ENCODE measurements at places on chromosomes 3 and 15.

DNA sequence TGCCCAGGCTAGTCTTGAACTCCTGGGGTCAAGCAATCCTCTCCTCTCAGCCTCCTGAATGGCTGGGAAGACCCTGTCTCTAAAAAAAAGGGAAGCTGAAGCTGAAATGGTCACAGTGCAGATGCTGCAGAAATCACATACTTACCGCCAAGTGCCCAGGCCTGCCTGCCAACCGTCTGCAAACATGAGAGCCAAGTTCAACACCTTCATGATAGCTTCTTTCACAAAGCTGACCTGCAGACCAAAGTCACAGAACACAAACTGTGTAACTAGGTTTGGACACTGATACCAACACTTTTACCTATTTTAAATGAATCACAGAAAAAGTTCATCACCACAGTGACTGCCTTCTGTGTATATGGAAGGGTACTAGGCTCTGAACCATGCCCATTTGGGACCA lies 22.8 kb upstream of the CYFIP1 start:
- DNase-seq: peak; percentile 19

DNA sequence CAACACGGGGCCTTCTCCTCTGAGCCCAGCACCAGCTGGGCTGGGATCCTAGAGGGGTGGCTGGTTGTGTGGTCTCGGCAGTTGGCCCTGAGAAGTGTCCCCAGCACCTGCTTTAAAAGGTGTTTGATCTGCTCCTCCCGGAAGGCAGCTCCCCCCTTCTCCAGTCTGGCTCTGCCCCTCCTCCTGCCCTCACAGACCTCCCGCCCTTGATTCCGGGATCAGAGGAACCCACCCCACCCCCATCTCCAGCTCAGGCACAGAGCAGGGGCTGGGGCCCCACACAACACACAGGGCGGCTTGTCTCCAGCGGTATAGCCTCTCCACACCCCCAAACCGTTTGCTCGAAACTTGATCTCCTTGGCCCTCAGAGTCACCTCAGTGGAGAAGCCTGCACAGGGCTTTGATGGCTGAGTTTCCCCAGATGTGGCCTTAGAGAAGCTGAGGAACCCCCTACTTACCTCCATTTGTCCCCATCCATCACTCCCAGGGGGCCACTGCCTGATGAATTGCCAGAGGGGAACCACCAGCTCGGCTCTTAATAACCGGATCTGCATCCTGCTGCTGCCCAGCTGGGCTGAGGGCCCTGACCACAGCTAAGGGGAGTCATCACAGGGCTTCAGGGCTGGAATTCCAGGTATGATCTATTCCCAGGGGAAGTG lies 6.4 kb upstream of the STRA6 start:
- DNase-seq: no peak

GRCh38 chr3:45204136-45204535 lies 22.0 kb downstream of the TMEM158 start:
- DNase-seq: no peak

- DNase-seq: peak; percentile 47
Measured at GRCh38 chr15:66860844-66861243, 158.8 kb downstream of the SMAD6 start.

DNA sequence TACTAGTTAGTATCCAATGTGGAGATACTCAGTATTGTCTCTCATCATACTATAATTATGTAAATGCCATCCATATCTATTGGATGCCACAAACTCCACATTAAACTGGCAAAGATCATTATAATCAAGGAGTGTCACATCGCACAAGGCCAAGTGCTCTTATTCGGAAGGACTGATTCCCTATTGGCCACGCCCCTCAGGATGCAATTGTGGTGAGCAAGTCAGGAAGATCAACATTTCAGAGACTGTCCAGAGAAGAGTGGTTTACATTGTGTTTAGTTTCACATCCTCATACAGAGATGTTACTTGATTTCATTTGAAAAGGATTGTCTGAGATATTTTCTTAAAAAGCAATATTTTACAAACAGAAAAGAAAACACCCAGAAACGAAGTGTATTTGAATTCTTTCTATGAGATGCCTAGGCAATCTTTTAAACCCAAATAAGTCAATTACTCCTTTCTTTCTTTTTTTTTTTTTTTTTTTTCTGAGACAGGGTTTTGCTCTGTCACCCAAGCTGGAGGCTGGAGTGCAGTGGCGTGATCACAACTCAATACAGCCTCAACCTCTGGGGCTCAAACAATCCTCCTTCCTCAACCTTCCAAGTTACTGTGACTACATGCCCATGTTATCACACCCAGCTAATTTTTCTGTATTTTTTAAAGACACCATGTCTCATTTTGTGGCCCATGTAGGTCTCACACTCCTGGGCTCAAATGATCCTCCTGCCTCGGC lies 369.1 kb downstream of the RBMS3 start:
- no peak for DNase-seq

DNA sequence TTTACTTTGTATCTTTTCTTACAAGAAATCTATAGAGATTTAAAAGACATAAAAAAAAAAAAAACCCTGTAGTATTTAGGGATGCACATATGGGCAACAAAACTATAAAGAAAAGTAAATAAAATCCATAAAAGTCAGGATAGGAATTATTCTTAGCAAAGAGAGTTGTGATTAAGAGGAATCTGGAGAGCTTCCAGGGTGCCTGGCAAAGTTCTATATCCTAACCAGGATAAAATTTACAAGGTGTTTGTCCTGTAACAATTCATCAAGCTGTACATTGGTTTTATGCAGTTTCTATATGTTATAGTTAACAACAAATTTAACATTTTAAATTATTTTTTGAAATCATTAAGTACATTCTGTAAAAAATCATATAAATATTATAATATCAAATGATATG lies 7.9 kb downstream of the SECISBP2L start:
- DNase-seq: no peak

DNA sequence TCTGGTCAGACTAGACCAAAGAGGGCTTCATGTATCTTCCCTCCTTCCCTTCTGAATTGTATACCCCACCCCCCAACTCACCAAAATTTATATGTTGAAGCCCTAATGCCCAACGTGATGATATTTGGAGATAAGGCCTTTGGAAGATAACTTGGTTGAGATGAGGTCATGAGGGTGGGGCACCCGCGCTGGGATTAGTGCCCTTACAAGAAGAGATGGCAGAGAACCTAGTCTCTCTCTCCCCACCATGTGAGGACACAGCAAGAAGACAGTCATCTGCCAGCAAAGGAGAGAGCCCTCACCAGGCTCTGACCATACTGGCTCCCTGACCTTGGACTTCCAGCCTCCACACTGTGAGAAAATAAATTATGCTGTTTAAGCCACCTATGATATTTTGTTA lies 13.5 kb downstream of the PLCD1 start:
- no peak for DNase-seq

DNA sequence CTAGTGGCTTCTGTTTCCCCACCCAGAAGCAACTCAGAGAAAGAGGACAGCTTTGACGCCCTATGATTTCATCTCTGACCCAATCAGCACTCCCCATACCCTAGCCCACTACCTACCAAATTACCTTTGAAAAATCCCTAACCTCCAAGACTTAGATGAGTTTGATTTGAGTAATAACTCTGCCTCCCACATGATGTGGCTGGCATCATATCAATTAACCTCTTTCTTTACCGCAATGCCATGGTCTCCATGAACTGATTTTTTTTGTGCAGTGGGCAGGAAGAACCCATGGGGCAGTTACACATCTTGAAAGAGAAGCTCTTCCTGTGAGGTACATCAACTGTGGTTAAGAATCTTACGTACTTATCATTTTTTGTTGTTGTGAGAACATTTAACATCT lies 25.5 kb upstream of the APOD start:
- no peak for DNase-seq

- no peak for DNase-seq
Measured at GRCh38 chr3:69052472-69052898, 352 bp upstream of the TMF1 start.

- DNase-seq: peak; percentile 45
Measured at GRCh38 chr3:36380221-36381031, at the start of gene STAC. TSS of gene STAC (plus strand) at chr3:36380504. CDS start at chr3:36380644, 140 bp downstream.

DNA sequence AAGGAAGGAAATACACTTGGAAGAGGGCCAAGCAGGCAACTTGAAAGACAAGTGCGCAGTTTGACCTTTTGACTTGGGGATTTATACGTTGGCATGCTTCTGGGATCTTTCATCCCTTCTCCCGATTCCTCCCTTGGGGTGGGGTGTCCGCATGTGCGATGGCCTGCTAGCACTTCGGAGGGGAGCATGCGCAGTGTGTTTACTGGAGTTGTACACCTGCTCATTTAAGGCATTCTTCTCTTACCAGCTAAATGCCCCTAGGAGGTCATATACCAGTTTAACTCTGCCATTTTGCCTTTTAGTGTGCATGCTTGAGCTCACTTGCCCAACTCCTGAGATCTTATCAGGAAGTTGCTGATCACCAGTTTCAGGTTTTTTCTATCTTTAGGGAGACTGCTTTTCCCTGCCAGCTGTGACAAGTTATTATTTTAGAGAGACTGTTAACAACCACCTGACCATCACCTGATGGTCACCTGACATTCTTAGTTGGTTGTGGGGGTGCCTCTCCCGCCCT lies 63.5 kb downstream of the BFSP2 start:
- DNase-seq: no peak

DNA sequence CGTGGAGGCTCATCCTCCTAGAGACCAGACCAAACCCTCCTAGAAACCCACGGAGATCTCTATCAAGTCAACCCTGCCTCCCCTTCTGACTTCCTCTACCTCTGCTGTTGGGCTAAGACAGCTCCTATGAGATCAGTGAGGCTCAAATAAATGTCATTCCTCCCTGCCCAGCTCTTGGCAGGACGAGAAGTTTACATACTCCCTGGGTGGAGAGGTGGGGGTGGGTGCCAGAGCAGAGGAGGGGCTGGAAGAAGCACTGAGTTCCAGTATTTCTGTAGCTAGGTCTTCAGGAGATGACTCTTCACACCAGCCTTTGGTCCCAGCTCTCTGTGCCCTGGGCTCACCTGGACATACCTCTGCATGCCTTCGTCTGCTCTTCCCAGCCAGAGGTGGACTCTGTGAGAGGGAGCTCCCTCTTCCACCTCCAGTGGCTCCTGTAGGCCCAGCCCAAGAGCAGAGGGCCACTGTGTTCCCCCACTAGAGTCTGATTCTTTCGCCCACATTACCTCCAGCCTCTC lies 42.4 kb upstream of the TLE3 start:
- DNase-seq: no peak

DNA sequence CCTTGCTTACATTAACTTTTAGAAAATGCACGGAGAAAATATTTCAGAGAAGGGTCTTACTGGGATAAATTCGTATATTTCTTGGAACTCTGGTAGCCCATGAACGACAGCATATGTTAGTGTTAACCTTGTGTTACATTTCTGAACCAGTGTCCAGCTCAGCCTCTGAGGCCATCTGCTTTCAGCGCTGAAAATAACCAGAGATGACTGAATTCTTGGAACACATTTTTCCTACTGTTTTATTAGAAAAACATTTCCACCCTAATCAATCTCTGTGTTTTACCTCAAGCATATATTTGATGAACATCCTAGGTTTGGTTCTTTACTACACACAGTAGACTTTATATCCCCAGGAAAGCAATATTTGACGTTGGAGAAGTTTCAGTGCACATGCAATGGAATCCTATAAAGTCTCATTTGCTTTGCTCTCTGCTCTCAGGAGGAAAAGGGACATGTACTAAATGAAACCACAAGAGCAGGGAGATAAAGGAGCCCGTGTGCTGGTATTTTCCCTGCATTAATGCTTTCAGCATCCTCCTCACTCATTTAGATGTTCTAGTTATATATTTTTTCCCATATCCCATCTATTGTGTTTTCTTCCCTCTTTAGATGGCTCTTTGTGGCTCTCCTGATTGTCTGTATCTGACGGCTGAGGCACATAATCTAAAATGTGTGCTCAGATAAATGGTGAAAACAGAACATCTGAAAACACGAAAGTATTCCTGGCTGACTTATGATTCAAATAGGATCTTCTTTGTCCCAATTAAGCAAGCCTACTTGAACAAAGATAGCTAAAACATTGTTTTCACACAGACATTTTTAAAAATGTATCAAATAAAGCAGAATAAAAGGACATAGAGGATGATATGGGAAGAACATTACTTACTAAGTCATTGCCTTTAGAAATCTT lies 151.7 kb upstream of the KCNMB2 start:
- no peak for DNase-seq

DNA sequence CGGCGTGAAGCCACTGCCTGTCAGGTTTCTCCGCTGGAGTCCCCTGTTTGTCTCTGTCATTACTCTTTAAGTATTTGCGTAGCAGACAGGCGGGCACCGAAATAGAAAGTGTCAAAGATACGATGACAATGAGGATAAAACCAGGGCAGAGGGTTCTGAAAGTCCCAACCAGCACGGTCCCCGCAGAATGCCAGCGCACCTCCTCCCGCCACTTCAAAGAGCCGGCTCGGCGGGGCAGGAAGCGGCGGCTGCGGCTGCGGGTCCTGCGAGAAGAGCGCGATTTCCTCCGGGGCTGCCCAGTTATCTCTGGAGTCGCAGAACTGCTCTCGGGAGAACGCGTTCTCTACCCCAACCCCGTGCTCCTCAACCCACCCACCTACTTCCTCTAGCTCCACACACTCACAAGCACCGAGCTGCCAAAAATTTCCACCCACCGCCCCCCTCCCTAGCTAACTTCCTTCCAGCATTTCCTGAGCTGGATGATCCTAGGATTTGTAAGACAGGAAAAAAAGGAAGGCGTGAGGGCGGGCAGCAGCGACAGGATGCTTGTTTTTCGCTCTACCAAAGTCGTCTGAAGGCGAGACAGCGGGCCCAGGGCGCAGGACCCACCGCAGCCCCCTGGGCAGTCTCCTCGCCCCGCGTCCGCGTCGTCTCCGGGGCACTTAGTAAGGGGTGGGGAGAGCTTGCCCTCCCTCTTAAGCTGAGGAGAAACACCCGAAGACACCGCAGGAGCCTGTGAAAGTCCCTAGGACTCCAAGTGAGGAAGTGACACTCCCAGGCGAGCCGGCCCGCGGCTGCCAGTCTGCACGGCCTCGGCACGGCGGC lies at the start of gene ARHGAP31:
ARHGAP31 (plus strand) TSS at position 513 of the 825 bp plus-strand sequence. CDS start 522 bp downstream, outside the sequence.
- no peak for DNase-seq

DNA sequence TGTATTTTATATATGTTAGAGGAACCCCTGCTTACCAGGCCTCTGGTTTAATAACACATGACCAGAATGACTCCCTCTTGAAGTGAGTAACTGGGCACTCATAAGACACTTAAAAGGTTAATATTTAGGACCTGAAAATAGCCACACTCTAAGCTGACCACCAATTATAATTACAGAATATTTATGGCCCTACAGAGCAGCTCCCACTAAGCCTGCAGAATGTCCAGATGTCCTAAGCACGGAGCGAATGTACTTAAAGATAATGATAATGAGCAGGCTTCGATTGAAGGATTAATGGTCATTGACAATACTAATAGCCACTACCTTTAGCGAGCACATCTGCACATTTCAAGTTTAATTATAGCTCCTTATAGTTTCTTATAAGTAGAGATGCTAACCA lies 22.8 kb upstream of the KCTD6 start:
- DNase-seq: no peak

- no peak for DNase-seq
Measured at GRCh38 chr3:185851046-185851445, 26.2 kb upstream of the IGF2BP2 start.

DNA sequence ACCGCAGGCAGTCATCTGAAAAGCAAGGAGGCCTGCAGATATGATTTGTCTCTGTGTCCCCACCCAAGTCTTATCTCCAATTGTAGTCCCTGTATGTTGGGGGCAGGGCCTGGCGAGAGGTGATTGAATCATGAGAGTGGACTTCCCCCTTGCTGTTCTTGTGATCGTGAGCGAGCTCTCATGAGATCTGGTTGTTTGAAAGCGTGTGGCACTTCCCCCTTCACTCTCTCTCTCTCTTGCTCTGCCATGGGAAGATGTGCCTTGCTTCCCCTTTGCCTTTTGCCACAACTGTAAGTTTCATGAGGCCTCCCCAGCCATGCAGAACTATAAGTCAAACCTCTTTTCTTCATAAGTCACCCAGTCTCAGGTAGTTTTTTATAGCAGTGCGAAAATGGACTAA lies 83.3 kb downstream of the TMCO5A start:
- no peak for DNase-seq
